Suprapubic skin (tissue), 4 donors: ENCODE measurements at places on chromosomes 16 and 17.
A peak's percentile ranks its signal among the peaks of the same experiment; 100 is the strongest.

- no peaks in the 10 kb centered on the region for H3K27me3 ChIP-seq
- H3K4me1 ChIP-seq, result no peaks in the 10 kb centered on the region
- H3K27ac ChIP-seq, result no peak overlapping the region
- no peaks in the 10 kb centered on the region for H3K36me3 ChIP-seq
- no peak for DNase-seq
These were observed 45.3 kb downstream of the GRIN2A start for GRCh38 chr16:10136916-10137315.

- peaks cover 3% of the 10 kb centered on the region for H3K27me3 ChIP-seq
- peaks cover 44% of the 10 kb centered on the region for H3K4me1 ChIP-seq
These were observed 76.5 kb upstream of the TNRC6C start for GRCh38 chr17:77882040-77882439.

- no peaks in the 10 kb centered on the region for H3K27me3 ChIP-seq
- no peak overlapping the region for H3K4me3 ChIP-seq
- no peaks in the 10 kb centered on the region for H3K36me3 ChIP-seq
- H3K27ac ChIP-seq, result peak overlapping the region; percentile 58
- no peak for DNase-seq
These were observed 207.3 kb downstream of the NTN1 start for GRCh38 chr17:9228408-9229159.

DNA sequence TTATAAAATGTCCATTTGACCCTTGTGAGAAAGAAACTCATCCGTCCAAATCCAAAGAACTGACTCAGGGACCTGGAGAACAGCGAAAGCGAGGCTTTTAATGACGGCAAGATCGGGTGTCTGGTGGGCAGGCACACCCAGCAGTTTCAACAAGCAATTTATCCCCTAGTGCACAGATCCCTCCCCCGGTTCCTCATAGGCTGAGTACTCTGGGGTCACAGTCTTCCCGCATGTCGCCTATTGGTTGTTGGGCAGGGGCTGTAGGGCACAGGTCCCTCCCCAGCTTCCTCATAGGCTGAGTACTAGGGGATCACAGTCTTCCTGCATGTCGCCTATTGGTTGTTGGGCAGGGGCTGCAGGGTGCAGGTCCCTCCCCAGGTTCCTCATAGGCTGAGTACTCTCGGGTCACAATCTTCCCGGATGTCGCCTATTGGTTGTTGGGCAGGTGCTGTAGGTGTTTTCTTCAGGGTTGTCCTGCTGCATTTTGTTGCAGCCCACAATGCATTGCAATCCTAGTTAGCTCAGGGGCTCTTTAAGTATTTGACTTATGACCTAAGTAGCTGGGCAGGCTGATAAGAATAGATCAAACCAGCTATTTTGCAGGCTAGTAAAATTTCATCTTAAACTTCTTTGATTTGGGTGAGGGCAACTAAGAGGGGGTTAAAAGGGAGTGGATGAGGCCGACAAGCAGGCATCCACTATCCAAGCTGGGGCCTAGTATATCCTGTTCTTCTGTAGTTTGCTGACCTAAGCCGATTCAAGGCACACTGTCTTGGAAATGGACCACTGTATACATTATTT lies 3.6 kb upstream of the UTS2R start:
- no peak overlapping the region for H3K4me3 ChIP-seq
- H3K36me3 ChIP-seq, result no peaks in the 10 kb centered on the region
- no peak overlapping the region for H3K27ac ChIP-seq
- H3K27me3 ChIP-seq, result peaks cover 45% of the 10 kb centered on the region
- peaks cover 20% of the 10 kb centered on the region for H3K4me1 ChIP-seq

- no peak overlapping the region for H3K4me3 ChIP-seq
- DNase-seq, result no peak
- no peaks in the 10 kb centered on the region for H3K36me3 ChIP-seq
- no peak overlapping the region for H3K27ac ChIP-seq
These were observed 3.0 kb downstream of the TBC1D16 start for GRCh38 chr17:80032614-80033171.

DNA sequence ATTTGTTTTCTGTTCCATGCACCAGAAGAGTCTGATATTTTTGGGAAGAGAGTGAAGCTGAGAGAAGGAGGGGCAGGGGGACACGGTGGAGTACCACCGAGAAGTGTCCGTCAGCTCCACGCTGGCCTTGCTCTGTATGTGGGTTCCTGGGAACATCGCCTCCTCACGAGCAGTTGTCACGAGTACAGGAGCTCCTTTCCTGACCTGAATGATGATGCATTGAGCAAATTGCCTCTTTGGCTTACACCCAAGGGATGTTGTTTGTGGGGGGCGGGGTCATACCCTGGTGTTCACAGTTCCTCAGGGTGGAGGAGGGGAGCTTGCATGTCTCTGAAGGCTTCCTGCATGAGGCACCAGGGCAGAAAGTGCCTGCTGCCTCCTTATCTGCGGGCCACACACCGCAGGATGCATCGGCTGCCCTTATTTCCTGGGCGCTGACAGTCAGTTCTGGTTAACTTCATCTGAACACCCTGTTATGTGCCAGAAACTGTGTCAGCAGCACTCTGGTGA lies 36.2 kb downstream of the RGS9 start:
- no peaks in the 10 kb centered on the region for H3K36me3 ChIP-seq
- H3K27ac ChIP-seq, result no peak overlapping the region
- no peaks in the 10 kb centered on the region for H3K4me1 ChIP-seq
- DNase-seq, result no peak
- no peak overlapping the region for H3K4me3 ChIP-seq
- H3K27me3 ChIP-seq, result no peaks in the 10 kb centered on the region

DNA sequence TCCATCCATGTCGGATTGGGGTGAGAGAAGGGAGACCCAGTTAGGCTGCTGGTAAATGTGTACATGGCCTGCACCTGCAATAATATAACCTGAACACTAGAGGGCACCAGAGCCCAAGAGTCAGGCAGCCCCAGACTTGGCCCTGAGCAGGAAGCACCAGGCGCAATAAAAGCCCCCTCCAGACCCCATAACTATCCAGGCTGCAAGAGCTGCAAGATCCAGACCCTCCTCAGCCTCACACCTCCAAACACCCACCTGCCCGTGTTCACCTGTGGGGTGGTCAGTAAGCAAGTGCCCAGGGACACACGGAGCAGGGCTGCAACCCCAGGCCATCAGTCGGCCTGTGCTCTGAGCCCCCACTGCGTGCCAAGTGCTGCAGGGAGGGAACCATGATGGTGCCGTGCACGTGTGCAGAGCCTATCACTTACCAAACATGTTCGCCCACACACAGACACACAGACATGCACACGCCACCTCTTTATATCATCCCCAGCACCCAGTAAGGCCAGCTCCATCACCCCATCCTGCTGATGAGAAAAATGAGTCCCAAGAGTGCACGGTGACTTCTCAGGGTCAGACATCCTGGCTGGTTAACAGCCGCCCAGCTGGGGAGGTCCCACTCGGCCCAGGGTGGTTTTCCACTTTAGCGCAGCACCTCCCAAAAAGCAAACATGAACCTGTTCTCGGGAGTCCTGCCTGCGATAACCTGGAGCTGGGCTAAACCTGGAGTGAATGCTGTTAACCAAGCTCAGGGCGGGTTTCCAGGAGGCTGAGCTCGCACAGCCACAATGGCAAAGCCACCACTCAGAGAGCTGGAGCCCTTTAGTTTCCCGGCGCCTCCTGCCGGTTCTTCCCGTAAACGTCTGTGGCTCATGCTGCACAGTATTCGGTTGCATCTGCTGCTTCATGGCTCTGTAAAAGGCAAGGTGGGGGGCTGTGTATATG lies 439.8 kb downstream of the SOX9 start:
- H3K27ac ChIP-seq, result no peak overlapping the region
- H3K27me3 ChIP-seq, result no peaks in the 10 kb centered on the region
- DNase-seq, result no peak
- no peaks in the 10 kb centered on the region for H3K36me3 ChIP-seq
- H3K4me1 ChIP-seq, result peaks cover 15% of the 10 kb centered on the region
